ENCODE measurements at places on chromosomes 12 and 14.

DNA sequence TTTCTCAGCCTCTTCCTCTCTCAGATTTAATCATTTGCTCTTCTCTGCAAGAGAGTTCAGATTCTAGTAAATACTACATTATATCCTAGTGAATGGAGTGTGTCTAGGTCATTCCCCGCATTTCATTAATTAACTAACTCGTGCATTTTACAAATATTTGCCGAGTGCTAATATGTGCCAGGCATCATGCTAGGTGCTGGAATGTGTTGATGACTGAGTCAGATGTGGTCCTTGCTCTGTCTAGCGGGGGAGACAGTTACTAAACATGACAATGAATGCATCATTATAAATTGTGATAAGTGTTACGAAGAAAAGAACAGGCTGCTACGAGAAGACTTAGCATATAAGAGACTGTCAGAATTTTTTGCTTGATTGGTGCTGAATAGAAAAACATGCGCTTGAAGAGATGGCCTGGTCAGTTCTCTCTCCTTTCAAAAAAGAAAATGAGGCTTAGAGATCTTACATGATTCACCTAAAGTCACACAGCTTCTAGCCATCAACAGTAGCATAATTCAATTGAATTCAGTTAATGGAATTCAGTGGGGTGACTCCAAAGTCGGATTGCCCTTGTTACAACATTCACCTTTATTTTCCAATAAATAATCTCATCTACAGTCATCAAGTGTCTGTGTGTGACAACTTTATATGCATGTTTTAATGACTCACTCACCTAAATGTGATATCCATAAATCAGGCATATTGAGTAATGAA lies 48.7 kb upstream of the MAX start:
- DNase-seq, result no peak

GRCh38 chr14:60101786-60102185 lies 10.1 kb downstream of the PCNX4 start:
- DNase-seq, result no peak

GRCh38 chr14:70884595-70885342 lies 22.5 kb upstream of the PCNX1 start:
- no peak for DNase-seq

GRCh38 chr12:78530100-78530765 lies 334.3 kb upstream of the SYT1 start:
- no peak for DNase-seq

GRCh38 chr14:54727929-54728328 lies 161.0 kb downstream of the SAMD4A start:
- DNase-seq, result no peak
